ENCODE measurements at places on chromosomes 1 and 21. TPM values are rescaled to one million over a fixed set of nuclear protein-coding genes. Genes with fewer than 3 reads are reported as not detected.
A peak's percentile ranks its signal among the peaks of the same experiment; 100 is the strongest.

F11R gene
- total RNA-seq: 8.3 TPM

SEMA6C gene
- total RNA-seq: 77.7 TPM

FCN3 gene
- 27.3 TPM for total RNA-seq

CFHR1 gene
- not detected for total RNA-seq

UTS2 gene
- not detected for total RNA-seq

- no peak overlapping the region for H3K4me3 ChIP-seq
- no peaks in the 10 kb centered on the region for H3K4me1 ChIP-seq
- no peak overlapping the region for H3K27ac ChIP-seq
- H3K27me3 ChIP-seq: no peaks in the 10 kb centered on the region
- H3K36me3 ChIP-seq: no peaks in the 10 kb centered on the region
- DNase-seq: no peak
Measured at GRCh38 chr21:30620080-30620479, 347 bp upstream of the KRTAP20-4 start.

- no peaks in the 10 kb centered on the region for H3K36me3 ChIP-seq
- no peak overlapping the region for H3K27ac ChIP-seq
- no peak for DNase-seq
- peaks cover 10% of the 10 kb centered on the region for H3K4me1 ChIP-seq
- H3K27me3 ChIP-seq: no peaks in the 10 kb centered on the region
Measured at GRCh38 chr21:36478941-36479340, 981 bp downstream of the CLDN14 start.

DNA sequence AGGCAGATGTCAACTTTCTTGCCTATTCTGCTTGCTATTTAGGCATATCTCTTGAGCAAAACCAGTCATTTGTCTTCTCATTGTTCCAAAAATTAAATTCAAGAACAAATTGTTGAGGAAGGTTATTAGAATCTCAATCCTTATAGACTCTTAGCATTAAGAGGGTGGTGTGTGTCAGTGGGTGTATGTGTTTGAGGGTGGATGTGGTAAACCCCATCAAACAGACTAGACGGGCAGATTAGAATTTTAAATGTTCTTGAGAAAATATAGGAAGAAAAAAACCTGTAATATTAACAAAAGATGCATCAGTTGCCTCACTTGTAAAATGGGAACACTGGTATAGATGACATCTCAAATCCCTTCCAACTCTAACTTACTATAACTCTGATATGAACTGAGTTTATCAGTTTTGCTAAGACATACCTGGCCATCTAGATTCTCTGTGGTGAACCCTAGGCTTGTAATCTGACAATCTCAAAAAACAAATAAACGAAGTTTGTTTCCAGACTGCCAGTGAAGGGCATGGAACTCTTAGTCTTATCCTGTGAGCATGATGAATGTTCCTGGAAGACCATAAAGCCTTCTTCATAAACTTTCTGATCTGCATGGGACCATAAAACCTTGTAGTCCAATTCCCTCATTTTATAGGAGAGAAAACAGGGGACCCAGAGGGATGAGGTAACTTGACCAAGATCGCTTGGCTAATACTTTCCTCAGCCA, 176.3 kb upstream of the SGIP1 start:
- no peak for DNase-seq
- H3K4me1 ChIP-seq: peaks cover 88% of the 10 kb centered on the region
- no peaks in the 10 kb centered on the region for H3K27me3 ChIP-seq
- no peak overlapping the region for H3K4me3 ChIP-seq
- no peak overlapping the region for H3K27ac ChIP-seq

- H3K27me3 ChIP-seq: no peaks in the 10 kb centered on the region
- H3K36me3 ChIP-seq: no peaks in the 10 kb centered on the region
- DNase-seq: no peak
- H3K4me1 ChIP-seq: peaks cover 29% of the 10 kb centered on the region
- no peak overlapping the region for H3K27ac ChIP-seq
Measured at GRCh38 chr1:41226815-41227434, 15.2 kb downstream of the SCMH1 start.

- H3K27ac ChIP-seq: no peak overlapping the region
- DNase-seq: no peak
- H3K27me3 ChIP-seq: no peaks in the 10 kb centered on the region
- peaks cover 22% of the 10 kb centered on the region for H3K4me1 ChIP-seq
- H3K4me3 ChIP-seq: no peak overlapping the region
Measured at GRCh38 chr21:45156459-45156858, 82.1 kb downstream of the ADARB1 start.

DNA sequence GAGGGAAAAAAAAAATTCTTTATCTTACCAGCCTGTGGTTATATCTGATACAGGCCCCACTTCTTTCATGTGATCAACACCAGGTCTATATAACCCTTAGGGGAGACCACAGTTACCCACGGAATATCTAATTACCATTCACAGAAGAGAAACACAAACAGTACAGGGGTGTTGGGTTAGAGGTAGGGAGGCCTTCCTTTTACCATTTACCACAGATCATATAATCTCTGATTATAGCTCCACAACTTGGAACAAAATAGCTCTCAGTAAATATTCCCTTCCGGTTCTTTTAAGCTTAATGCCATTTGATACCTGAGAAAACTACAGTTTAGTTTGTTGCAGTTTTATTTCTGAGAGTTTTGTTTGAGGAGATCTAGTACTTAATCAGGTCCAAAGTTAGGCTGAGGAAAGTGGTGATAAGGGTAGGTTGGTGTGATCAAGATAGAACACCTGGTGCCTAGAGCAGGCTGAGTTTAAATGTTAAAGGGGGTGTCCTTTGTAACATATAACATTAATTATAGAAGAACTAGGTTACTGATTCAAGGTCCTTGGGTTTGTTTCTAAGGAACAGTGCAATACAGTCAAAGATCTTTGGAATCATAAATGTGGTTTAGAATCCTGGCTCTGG, 14.1 kb downstream of the EPB41 start:
- H3K27me3 ChIP-seq: no peaks in the 10 kb centered on the region
- no peak overlapping the region for H3K4me3 ChIP-seq
- H3K4me1 ChIP-seq: peaks cover 26% of the 10 kb centered on the region
- no peaks in the 10 kb centered on the region for H3K36me3 ChIP-seq

- H3K4me1 ChIP-seq: peaks cover 72% of the 10 kb centered on the region
- peak; percentile 80 for DNase-seq
- peak overlapping the region; percentile 64 for H3K4me3 ChIP-seq
- no peaks in the 10 kb centered on the region for H3K36me3 ChIP-seq
- peak overlapping the region; percentile 90 for H3K27ac ChIP-seq
- no peaks in the 10 kb centered on the region for H3K27me3 ChIP-seq
Measured at GRCh38 chr1:17588048-17588871, 48.8 kb downstream of the ARHGEF10L start.

DNA sequence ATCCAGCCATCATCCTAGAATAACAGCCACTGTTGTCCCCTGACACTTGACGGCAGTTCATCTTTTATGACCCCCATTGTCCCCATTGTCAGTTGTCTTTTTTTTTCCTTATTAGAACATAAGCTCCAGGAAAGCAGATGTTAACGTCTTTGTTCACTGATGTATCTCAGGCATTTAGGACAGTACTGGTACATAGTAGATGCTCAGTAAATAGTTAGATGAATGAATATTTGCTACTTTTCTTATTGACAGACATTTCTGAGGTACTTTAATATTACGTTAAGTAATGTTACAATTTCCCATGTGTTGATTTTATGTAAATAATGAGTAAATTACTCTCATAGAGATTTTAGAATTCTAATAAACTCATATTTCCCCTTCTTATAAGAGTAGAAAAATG, 69.5 kb downstream of the ADARB1 start:
- H3K27ac ChIP-seq: no peak overlapping the region
- DNase-seq: no peak
- H3K4me1 ChIP-seq: peaks cover 25% of the 10 kb centered on the region

- peaks cover 4% of the 10 kb centered on the region for H3K36me3 ChIP-seq
- no peaks in the 10 kb centered on the region for H3K27me3 ChIP-seq
- peak overlapping the region; percentile 42 for H3K4me3 ChIP-seq
- peak overlapping the region; percentile 87 for H3K27ac ChIP-seq
- H3K4me1 ChIP-seq: peaks cover 63% of the 10 kb centered on the region
Measured at GRCh38 chr1:61337441-61337951, 255.1 kb downstream of the NFIA start.

DNA sequence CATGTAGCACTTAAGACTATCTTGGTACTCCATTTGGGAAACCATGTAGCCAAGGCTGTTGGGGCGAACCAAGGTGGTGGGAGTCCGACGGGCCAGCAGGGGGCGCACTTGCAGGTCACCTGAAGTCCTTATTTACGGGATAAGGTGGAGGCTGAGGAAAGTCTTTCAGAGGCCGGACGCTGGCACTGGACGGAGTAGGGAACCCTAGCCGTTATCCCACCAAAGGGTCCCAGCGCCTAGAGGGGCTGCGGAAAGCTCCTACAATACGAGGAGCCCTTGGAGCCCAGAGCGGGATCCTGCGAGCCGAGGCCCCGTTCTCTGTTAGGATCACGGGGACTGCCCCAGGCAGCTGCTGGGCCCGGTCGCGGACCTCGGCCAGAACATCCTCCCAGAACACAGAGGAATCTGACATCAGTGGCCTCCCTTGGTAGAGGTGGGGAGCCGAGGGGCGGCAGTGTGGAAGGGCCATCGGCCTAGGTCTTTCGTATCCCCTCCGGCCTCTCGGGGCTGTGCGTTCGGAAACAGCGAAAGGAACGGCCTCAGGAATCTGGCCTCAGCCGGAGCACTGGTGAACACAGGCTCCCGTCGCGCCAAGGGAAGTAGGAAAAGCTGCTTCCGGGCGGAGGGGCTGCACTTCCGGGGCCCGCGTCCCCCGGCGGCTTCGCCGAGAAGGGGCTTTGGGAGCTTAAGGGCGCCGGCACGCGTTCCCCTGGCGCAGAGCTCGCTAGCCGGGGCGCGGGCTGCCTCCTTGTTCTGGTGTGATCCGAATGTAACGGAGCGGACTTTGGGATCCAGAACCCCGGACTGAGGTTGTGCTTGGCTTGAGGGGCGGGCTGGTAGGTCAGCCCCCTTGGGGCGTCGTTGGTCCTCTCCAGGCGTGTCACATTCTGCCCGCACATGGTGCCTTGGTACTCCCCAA, 29.9 kb upstream of the RPTN start:
- H3K27ac ChIP-seq: peak overlapping the region; percentile 72
- DNase-seq: peak; percentile 80
- no peaks in the 10 kb centered on the region for H3K36me3 ChIP-seq
- H3K27me3 ChIP-seq: peaks cover 10% of the 10 kb centered on the region

- H3K36me3 ChIP-seq: no peaks in the 10 kb centered on the region
- peak overlapping the region; percentile 80 for H3K27ac ChIP-seq
- no peaks in the 10 kb centered on the region for H3K27me3 ChIP-seq
- peak; percentile 64 for DNase-seq
- H3K4me1 ChIP-seq: peaks cover 35% of the 10 kb centered on the region
Measured at GRCh38 chr1:60989749-60990713, 92.3 kb upstream of the NFIA start.

DNA sequence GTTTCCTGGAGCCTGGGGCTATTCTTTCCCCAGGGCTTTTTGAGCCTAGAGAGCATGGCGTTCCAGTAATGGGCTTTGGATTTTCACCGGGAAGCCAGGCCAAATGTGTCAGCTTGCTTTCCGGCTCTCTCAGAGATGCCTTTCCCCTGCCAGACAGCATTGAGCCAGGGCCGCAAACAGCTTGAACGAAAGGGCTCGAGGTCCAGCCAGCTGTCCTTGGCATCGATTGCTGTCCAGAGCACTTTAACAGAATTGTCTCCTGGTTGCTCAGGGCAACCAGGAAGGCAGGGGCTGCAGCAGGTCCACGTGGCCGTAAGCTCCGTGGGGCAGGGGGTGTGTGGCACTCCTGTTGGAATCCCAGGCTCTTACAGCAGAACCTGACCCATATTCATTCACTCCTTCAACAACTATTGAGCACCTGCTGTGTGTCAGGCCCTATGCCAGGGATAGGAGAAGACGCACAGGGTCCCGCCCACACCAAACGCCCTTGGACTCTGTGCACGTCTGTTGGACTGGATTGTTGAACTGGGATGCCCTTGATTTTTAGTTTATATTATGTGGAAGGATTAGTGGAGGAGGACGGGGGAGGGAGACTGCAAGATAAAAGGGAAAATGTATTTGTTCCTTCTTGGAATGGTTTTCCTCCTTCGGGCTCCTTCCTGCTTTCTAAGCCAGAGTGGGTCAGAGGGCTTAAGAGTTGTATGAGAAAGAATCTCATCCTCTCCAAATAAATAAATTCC, 38.7 kb upstream of the EFHD2 start:
- no peaks in the 10 kb centered on the region for H3K27me3 ChIP-seq

- H3K27me3 ChIP-seq: no peaks in the 10 kb centered on the region
- H3K4me3 ChIP-seq: no peak overlapping the region
- H3K27ac ChIP-seq: no peak overlapping the region
- no peak for DNase-seq
- peaks cover 7% of the 10 kb centered on the region for H3K36me3 ChIP-seq
Measured at GRCh38 chr1:42313970-42314369, 21.1 kb downstream of the FOXJ3 start.

DNA sequence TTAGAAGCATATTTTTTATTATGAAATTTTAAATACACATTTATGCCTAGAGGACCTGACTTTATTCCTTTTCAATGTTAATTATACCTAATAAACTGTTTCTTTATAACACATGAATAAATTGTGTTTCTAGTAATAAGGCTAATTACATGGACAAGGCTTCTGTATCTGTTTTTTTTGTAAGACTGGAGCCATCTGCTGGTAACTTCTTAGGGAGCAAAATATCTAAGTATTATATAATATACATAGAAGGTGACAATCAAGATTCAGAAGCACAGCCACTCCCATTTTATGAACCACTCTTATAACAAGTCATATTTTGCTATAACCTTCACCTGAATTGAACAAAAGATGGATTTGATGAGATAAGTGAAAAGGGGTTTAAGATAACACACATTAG, 84.2 kb downstream of the LBR start:
- H3K36me3 ChIP-seq: no peaks in the 10 kb centered on the region
- DNase-seq: no peak
- no peak overlapping the region for H3K27ac ChIP-seq
- no peaks in the 10 kb centered on the region for H3K4me1 ChIP-seq
- H3K27me3 ChIP-seq: peaks cover 75% of the 10 kb centered on the region
- no peak overlapping the region for H3K4me3 ChIP-seq

DNA sequence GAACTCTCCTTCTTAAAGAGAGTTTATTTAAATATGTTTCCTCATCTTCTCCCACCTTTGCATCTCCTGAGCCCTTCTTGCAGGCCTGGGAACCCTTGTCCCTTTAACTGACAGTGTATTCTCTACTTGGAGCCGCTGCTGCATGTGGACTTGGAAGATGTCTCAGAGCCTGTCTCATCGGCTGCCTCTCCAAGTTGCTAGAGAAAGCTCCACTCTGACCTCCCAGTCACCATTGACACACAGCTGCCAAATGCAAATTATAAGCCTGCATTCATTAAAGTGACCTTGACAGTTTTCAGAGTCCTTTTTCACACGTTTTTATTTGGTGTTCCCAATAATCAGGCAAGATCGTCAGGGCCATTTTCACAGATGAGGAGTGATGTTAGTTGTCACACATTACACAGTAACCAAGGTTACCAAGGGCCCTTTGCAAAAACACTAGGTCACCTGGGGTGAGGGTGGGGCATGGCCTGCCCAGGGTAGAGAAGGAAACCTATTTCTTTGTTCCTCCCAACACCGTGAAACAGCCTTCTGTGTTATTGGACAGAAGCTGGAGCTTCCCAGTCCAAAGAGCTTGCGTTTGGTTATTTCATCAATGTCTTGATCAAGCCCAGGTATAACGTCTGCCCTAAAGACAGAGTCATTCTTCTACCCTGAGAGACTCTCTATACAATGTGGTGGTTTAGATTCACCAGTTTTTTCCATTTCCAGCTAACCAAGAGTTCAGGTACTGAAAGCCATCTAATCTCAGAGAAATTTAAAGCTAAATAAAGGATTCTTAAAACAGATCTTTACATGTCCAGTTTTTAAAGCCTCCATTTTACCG, 164.1 kb downstream of the GALNT2 start:
- no peak for DNase-seq
- H3K4me1 ChIP-seq: peaks cover 37% of the 10 kb centered on the region
- H3K27me3 ChIP-seq: no peaks in the 10 kb centered on the region
- H3K36me3 ChIP-seq: no peaks in the 10 kb centered on the region

- H3K27me3 ChIP-seq: peaks cover 7% of the 10 kb centered on the region
- H3K27ac ChIP-seq: no peak overlapping the region
- no peak overlapping the region for H3K4me3 ChIP-seq
- no peaks in the 10 kb centered on the region for H3K4me1 ChIP-seq
- H3K36me3 ChIP-seq: no peaks in the 10 kb centered on the region
Measured at GRCh38 chr1:24329797-24330543, 10.8 kb downstream of the GRHL3 start.
